Mesenteric fat pad (tissue), 1 donor: ENCODE measurements at places on chromosomes 3 and 15. TPM values are rescaled to one million over a fixed set of nuclear protein-coding genes. Genes with fewer than 3 reads are reported as not detected.

DNA sequence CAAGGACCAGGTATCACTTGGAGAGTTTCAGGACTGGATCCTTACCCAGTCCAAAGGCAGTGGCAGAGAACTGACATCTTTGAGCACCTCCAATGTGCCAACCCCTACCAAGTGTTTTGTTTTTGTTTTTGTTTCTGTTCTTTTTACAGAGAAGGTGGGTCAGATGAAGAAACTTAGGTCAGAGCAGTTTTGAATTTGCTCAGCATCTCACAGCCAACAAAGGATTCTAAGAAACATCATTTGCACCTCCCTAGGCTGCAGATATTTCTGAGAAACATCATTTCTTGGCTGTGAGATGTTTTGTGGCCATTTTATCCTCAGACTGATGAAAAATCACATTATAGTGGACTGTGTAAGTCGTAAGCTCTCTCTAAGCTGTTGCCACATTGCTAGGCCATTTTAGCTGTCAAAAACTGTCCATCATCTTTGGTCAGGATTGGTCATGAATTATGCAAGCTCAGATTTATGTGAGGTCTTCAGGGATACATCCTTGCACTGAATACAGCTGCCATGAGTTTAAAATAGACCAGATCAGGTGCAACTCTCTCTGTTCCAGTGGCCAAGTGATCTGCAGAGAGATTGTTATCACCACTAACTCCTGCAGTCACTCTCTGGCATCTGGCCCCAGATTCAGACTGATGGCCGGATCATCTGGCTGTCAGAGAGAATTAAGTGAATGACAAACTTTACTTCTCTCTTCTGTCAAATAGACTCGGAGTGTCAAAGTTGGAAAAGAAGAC is 341.5 kb downstream of the EPHB1 start:
- DNase-seq: no peak

DNA sequence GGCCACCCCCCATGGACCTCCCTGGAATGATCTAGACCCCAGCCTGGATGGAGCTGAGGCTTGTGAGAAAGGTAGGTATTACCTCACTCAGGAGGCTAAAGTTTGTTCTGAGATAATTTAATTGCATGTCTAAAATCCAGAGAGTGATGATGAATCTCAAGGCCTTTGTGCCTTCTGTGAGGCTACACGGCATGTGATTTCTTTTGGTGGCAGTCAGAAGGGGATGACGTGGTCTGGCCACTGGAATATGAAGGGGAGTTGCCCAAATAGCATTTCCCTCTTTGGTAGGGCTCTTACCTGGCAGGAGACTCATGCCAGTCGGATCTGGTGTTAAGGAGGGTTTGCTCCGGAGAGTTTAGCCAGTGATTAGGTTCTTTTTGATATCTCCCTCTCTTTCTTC is 2.5 kb downstream of the BAHD1 start:
- DNase-seq: no peak

GRCh38 chr3:108088697-108089096 is 2.1 kb downstream of the CD47 start:
- DNase-seq: no peak

GRCh38 chr3:9169956-9170850 is 79.2 kb downstream of the SRGAP3 start:
- no peak for DNase-seq

GRCh38 chr3:73734211-73735089 is 109.7 kb upstream of the PDZRN3 start:
- DNase-seq: no peak

GRCh38 chr3:194471863-194472262 is 14.9 kb downstream of the ATP13A3 start:
- DNase-seq: no peak

BLM gene
- 1.8 TPM for total RNA-seq

FHIT gene
- 8.5 TPM for total RNA-seq
